ENCODE measurements at places on chromosomes 7 and 10.

GRCh38 chr10:100327007-100327717 lies 2.9 kb downstream of the PKD2L1 start:
- no peak for DNase-seq

DNA sequence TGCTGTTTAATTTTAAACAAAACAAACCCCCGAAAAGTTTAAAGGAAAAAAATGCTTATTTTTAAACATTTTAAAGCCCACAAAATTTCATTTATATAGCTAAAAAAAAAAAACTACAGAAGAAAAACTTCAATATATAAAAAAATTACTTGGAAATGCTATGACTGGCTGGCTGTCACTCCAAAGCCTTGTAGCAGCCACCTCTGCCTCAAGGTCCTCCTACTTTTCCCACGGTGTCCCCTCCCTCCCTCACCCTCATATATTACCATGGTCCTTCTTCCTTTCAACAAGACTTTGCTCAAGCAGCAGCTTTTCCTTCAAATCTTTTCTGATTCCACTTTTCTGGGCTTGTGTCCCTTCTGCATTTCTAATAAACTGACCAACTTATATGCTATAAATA lies 122.0 kb downstream of the TPK1 start:
- DNase-seq = no peak

DNA sequence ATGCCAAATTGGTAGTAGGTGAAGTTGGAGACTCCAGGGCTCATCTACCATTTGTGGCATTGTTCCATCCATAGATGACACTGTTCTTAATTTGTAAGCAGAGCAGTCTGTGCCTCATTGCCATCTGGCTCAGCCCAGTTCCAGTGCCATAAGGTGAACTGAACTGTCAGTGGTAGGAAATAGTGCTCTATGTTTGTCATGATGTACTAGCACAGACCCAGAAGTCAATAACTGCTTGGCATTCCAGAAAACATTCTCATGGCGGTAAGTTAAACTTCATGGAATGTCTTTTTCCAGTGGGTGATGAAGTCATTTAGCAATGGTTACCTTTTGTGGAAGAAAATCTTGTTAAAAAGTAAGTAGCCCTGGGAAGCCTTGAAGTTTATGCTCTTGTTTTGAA lies 302.7 kb downstream of the SUGCT start:
- no peak for DNase-seq

DNA sequence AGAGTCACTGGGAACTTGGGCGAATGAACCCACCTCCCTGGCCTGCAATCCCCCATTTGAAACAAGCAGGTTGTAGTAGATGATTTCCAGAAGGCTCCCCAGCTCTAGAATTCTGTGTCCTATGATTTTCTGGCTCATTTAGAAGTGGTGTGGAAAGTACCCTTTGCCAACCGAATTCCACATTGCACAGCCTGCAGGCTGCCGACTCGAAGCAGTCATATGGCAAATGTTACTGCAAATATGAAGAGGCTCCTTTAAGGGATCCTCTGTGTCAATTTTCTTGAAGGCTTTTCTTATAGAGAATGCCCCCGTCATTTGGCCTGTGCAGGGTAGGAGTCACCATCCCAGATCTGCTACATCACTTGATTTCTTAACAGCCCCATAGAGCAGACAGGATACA lies 5.6 kb downstream of the PODXL start:
- DNase-seq = no peak

DNA sequence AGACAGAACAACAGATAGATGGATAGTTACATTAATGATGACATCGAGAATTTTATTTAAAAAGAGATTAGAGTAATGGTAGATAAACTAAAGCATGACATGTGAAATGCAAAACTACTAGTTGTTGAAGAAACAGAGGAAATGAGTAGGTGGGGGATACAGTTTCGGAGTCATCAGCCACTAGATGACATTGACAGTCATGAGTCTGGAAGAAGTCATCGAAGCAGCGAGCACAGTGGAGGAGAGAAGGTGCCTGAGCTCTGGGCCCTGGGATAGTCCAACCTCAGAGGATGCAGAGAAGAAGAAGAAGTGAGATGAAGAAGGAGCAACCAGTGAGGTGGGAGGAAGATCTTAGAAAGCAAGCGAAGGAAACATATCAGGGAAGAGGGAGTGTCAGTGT lies 20.2 kb upstream of the SEC61A2 start:
- DNase-seq = no peak

DNA sequence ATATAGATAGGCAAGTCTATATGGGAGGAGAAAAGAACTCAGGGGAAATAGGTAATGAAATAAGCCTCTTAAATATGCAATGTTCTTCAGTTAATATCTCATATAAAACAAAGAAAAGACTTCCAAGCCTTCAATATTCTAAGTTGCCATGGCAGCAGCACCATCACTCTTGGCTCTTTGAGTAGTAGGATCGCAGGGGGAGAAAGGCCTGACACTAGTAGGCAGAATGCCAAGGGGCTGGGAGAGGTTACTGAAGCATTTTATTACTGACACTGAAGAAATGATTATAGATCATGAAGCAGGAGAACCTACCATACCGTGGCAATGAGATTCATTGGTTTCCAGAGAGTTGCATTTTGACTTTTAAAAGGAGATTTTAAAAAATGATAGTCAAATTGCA lies 193.9 kb downstream of the NXPH1 start:
- DNase-seq = no peak

DNA sequence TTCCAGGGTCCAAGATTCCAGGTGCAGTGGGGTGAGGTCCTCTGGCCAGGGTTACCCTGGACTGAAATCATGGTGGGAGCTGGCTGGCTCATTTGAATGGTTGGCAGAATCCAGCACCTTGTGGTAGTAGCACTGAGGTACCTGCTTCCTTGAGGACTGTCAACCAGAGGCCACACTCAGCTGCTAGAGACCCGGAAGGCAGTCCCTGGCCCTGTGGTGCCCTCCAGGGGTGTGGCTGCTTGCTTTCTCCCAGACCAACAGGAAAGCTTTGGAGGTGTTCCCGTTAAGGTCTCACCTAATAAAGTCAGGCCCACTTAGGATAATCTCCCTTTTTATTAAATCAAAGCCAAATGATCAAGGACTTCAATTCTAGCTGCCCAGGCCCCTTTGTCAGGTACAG lies 107.7 kb upstream of the GDF10 start:
- DNase-seq = no peak

DNA sequence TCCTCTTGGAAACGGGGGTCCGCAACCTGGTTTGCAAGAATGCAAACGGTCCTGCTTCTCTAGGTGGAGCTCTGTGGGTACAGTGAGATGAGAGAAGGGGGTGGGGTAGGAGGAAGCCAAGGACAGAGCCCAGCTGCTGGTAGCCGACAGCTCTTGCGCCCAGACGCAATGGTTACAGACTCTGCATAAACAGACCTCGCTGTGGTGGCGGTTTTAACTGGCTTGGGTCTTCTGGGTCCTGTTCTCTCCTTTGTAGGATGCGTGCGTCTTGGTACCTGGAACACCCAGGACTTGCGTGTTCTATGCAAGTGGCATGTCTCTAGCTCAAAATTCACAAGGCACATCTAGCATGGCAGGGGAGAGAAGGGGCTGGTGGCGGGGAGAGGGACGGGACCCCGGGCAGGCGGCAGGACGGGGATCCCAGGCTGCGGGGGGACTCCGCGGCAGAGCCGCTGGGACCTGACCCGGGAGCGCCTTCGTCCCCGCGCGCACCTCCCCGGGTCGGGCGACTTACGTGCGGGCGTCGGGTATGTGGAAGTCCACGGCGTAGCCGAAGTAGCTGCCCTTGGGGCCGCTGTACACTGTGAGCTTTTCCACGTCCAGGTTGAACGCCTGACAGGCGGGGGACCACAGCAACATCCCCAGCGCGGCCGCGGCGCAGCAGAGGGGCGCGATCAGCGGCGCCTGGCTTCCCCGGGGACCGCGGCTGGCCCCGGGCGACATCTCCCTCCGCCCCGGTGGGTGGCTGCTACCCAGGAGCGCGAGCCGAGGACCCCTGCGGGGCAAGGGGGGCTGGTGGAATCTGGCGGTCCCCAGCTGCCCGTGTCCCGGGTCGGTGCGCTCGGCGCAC lies 448 bp downstream of the ITGA8 start:
- DNase-seq = no peak

GRCh38 chr7:87506246-87507180 lies 31.0 kb upstream of the ABCB4 start:
- no peak for DNase-seq

DNA sequence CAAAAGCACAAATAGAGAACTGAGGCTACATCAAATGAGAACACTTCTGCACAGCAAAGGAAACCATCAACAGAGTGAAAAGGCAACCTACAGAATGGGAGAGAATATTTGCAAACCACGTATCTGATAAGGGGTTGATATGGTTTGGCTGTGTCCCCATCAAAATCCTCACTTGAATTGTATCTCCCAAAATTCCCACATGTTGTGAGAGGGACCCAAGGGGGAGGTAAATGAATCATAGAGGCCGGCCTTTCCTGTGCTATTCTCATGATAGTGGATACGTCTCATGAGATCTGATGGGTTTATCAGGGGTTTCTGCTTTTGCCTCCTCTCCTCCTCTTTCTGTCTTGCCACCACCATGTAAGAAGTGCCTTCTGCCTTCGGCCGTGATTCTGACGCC lies 120.6 kb upstream of the FRMD4A start:
- DNase-seq = no peak

- DNase-seq = no peak
Observed at GRCh38 chr7:119931230-119931824, 341.6 kb upstream of the KCND2 start.

DNA sequence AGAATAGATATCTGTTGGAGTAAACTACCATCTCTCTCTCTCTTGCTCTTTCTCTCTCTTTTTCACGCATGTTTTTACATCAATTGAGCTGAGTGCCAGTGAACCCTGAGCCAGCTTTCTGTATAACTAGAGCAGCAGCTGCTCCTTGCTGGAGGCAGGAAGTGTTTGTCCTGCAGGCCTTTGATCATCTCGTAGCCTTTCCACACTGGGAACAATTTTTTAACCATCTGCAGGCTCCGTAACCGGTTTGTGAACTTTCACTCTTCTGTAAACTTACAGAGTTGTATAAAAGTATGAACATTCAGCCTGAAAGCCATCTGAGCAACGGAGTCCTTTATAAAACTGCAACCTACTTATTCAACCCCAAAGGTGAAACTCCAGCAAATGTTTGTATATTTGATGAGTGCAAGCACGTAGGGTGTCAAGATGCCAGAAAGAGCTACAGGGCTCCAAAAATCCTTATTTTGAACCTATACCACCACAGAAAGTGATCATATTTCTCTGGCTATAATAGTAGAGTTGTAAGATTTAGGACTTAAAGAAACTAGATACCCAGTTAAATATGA lies 162.8 kb upstream of the NFE2L3 start:
- no peak for DNase-seq

GRCh38 chr10:37125921-37126320 lies 523 bp downstream of the ANKRD30A start:
- no peak for DNase-seq

- no peak for DNase-seq
Observed at GRCh38 chr7:22922307-22922706, 91.6 kb downstream of the HYCC1 start.

All from NCI-H1436 (cell line).